ENCODE measurements at places on chromosomes 11 and 22. TPM values are rescaled to one million over a fixed set of nuclear protein-coding genes. Genes with fewer than 3 reads are reported as not detected.

GRCh38 chr11:15651033-15651432 is 536.3 kb downstream of the INSC start:
- DNase-seq, result no peak

DNA sequence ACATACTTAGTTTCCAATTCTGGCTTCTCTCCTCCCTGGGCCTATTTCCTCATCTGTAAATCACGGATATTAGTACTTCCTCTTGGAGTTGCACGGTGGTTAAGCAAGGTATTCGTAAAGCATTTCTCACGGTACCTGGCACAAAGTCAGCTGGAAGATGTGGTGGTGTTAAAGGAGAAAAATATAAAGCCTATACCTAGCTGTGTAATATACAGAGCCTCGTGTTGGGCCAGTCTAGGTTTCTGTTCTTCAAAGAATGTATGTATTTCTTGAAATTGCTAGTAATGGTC is 47.2 kb downstream of the DBX1 start:
- DNase-seq, result no peak

DNA sequence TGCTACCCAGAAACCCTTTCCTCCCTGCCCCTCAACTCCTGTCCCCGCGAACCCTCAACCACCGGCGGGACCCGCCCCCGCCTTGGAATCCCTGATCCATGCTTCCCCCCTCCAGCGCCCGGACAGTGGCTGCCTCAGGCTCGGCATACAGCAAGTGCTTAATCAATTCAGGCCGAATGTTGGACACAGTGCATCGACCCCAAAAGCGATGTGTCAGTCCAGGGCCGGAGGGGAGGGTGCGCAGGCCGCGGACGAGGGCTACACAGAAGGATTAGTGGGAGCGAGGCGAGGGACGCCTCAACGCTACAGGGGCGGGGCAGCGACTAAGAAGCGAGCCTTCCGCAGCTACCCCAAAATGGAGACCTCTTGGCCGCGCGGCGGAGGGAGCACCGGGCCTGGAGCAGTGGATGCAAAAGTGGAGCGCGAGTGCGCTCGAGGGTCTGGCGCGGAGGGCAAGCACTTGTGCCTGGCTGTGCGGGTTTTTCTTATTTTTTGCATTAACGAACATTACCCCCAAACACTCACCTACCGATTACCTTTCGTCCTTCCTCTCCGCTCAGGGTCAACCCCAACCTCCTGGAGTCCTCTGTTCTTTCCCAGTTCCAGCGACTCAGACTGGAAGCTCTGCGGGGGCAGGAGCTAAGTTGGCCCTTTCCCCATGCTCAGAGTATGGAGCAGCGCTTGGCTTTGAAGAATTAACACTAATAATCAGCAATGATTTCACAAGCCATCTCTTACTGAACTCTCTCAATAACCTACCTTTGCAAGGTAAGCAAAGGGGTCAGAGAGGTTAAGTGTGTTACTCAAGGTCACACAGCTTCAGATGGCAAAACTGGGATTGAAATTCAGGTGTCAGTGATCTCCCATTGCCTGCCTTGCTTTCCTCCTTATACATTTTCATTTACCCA is 30.0 kb upstream of the WNT11 start:
- peak; percentile 57 for DNase-seq

VSTM5 gene
- polyA plus RNA-seq, result 0.52 TPM
